ENCODE measurements at places on chromosomes 2 and 18.

DNA sequence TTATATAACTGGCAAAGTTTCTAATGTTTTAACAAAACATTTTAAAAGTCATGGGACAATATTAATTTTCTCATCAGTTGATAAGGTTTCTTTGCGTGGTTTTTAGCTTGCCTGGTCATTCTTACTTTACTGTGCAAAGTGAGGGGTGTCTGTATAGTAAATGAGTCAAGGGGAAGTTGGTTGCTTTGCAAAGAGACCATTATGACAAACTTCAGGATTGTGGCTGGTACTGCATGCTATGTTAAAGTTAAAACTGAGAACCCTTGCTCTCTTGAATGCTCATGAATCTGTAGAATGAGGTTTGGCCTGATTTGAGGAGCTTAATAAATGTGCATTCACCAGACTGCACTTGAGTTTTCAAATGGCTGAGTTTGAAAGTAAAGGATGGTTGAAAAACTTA lies 47.0 kb downstream of the COL4A4 start:
- no peak for DNase-seq

DNA sequence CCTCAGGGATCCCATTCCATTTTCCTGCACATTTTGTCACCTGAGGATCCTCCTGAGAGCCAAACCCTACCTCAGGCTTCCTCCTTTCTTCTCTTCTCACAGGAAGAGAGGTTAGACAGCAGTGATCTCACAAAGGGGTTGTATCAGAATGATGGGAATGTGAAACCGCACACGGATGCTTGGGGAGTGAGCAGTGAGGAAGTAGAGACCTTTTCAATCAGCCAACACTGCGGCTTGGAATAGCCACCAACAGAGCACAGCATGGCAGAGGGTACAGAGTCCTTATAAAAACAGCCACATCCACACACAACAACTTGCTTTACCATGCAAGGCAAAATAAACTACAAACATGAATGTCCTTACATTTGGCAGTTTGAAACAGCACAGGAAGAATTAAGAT lies 8.7 kb downstream of the TMEM182 start:
- DNase-seq = no peak

GRCh38 chr2:226086190-226086589 lies 686.7 kb downstream of the NYAP2 start:
- DNase-seq = no peak

DNA sequence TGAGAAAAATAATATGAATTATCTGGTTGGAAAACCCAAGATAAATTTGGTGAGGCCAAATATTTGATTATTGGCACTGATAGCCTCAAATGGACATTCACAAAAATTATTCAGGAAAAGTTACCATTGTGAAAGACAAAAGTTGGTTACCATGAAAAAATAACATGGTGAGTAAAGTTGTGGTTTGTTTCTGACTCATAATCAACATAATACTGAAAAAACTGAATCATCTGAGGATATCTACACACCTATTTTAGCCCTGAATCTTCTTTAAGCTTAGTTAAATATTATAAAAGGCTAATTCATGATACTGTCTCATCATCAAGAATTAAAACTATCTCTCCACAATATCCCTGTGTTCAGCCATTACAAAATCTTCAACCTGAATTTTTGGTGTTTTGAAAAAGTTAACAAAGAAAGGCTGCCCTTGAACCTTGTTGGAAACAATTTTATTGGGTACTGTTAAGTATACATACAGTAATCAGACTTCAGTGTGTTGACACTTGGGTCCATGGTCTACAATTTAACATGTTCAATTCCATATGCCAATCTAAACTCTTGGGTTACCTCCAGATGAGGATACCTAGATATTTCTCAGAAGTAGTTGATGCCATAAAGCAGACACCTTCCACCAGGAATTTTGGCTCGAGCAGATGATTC lies 607.5 kb upstream of the SLC39A10 start:
- DNase-seq = no peak

DNA sequence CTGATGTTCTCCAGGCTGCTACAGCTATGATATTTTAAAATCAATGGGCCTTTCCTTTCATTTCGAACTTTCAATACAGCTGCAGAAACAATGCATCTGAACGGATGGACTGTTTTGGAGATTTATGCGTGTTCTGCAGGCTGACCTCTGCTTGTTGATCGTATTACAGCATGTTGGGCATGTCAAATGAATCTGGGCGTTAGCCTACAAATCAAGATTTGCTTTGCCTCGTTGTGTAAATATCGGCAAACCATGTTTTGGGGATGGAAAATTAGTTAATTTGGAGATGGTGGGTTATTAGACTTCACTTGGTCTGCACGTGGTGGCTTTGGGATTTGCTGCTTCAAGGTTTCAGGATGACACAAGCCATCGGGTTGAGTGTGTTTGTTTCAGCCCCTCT lies 129.3 kb downstream of the AGAP1 start:
- DNase-seq = peak; percentile 38

GRCh38 chr2:176095421-176095820 lies 2.9 kb downstream of the HOXD13 start:
- no peak for DNase-seq

GRCh38 chr2:27807476-27807875 lies 36.0 kb downstream of the MRPL33 start:
- DNase-seq = no peak

- peak; percentile 57 for DNase-seq
Observed at GRCh38 chr18:24600076-24600654, 139.7 kb downstream of the HRH4 start.

DNA sequence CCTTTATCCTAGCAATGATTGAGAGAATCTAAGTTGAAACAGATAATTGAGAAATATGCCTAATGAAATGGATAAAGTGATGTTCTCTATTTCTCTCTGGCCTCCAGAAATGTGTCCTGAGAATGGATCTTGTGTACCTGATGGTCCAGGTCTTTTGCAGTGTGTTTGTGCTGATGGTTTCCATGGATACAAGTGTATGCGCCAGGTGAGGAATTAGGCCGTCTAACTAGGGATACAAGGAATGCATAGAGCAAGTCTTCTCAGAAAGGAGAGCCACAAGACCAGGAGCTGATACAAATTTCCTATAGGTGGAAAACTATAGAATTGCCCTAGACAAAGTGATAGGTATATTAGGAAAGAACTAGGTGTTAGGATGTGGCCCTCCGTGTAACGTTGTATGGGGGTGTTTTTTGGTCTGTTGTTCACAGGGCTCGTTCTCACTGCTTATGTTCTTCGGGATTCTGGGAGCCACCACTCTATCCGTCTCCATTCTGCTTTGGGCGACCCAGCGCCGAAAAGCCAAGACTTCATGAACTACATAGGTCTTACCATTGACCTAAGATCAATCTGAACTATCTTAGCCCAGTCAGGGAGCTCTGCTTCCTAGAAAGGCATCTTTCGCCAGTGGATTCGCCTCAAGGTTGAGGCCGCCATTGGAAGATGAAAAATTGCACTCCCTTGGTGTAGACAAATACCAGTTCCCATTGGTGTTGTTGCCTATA lies 592 bp upstream of the CAD start:
- DNase-seq = no peak

DNA sequence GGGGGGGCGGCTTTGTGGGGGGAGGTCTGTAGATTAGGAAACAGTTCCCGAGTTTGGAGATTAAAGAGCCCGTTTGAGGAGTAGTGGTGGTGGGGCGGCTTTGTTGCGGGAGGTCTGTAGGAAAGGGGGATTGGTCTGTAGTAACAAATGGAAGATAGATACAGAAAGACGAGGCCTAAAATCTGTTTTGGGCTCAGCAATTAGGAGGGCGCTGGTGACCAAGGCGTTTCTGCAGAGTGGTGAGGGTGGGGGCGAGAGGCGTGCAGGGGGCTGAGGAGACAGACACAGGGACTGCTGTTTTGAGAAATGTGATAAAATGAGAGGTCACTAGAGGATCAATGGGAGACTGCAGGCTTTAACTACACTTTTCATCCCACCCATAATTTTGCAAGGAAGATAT lies 1.6 kb upstream of the ADNP2 start:
- no peak for DNase-seq

Measured in NCI-H748 treated with DMSO at 0.1 percent for 48 hours (cell line).